Upper lobe of right lung (tissue), 1 donor: ENCODE measurements at places on chromosomes 16 and 17. TPM values are rescaled to one million over a fixed set of nuclear protein-coding genes. Genes with fewer than 3 reads are reported as not detected.
A peak's percentile ranks its signal among the peaks of the same experiment; 100 is the strongest.

GRCh38 chr16:53958341-53958880, 254.5 kb downstream of the FTO start:
- no peak for DNase-seq
- no peak overlapping the region for H3K27ac ChIP-seq
- H3K36me3 ChIP-seq = no peaks in the 10 kb centered on the region
- H3K4me3 ChIP-seq = no peak overlapping the region
- H3K27me3 ChIP-seq = no peaks in the 10 kb centered on the region
- no peaks in the 10 kb centered on the region for H3K4me1 ChIP-seq

- H3K36me3 ChIP-seq = peaks cover 44% of the 10 kb centered on the region
- H3K4me3 ChIP-seq = no peak overlapping the region
- DNase-seq = no peak
- H3K27me3 ChIP-seq = no peaks in the 10 kb centered on the region
- no peak overlapping the region for H3K27ac ChIP-seq
These were observed 19.2 kb downstream of the RABEP2 start for GRCh38 chr16:28905800-28906372.

DNA sequence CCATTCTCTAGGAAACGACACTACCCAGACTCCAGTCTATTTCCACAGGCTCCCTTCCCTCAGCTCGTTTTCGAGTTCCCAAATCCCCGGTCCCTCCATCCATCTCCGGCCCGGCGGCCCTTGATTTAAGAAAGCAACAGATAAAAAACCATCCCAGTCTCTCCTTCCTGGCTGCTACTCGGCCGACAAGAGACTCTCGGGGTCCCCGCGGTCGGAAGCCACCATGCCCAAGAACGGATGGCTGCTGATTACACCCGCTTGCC, 182 bp downstream of the RPL26 start:
- no peaks in the 10 kb centered on the region for H3K27me3 ChIP-seq
- peak overlapping the region; percentile 85 for H3K27ac ChIP-seq
- H3K4me3 ChIP-seq = peak overlapping the region; percentile 93
- no peak for DNase-seq
- peaks cover 38% of the 10 kb centered on the region for H3K4me1 ChIP-seq

- H3K27me3 ChIP-seq = no peaks in the 10 kb centered on the region
- H3K27ac ChIP-seq = no peak overlapping the region
- DNase-seq = no peak
- no peaks in the 10 kb centered on the region for H3K4me1 ChIP-seq
- no peak overlapping the region for H3K4me3 ChIP-seq
- H3K36me3 ChIP-seq = no peaks in the 10 kb centered on the region
These were observed 177.1 kb upstream of the ELAC2 start for GRCh38 chr17:13194887-13195286.

TVP23C gene
- total RNA-seq = 18.4 TPM

SETD1A gene
- total RNA-seq = 18.6 TPM

GRCh38 chr17:80477647-80478478, 1.5 kb upstream of the NPTX1 start:
- no peaks in the 10 kb centered on the region for H3K36me3 ChIP-seq
- H3K27ac ChIP-seq = no peak overlapping the region
- peaks cover 97% of the 10 kb centered on the region for H3K27me3 ChIP-seq

- H3K36me3 ChIP-seq = no peaks in the 10 kb centered on the region
- H3K27ac ChIP-seq = peak overlapping the region; percentile 82
- H3K4me3 ChIP-seq = peak overlapping the region; percentile 89
- no peak for DNase-seq
- peaks cover 38% of the 10 kb centered on the region for H3K4me1 ChIP-seq
These were observed 908 bp upstream of the CLUH start for GRCh38 chr17:2712300-2713043.

GRCh38 chr17:16981928-16982327, 10.0 kb upstream of the TNFRSF13B start:
- H3K27ac ChIP-seq = no peak overlapping the region
- no peaks in the 10 kb centered on the region for H3K27me3 ChIP-seq
- no peaks in the 10 kb centered on the region for H3K36me3 ChIP-seq
- DNase-seq = no peak

DNA sequence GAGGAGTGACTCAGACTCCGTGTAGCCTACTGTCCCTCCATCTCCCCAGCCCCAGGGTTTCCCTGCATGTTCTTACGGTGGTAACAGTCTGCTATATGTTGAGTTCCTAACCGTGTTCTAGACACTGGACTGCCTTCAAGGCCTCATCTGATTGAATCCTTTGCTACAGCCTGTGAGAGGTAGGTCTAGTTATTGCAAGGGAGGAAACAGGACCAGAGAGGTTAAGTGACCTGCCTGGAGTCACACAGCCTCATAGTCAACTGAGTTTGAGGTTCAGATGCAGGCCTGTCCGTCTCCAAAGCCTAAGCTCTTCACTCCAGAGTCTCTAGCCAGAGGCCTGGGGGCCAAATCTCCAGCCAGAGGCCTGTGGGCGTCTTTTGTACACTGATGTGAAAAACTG, 98.0 kb downstream of the SDR42E1 start:
- no peak overlapping the region for H3K4me3 ChIP-seq
- H3K36me3 ChIP-seq = peaks cover 2% of the 10 kb centered on the region
- no peak for DNase-seq
- no peak overlapping the region for H3K27ac ChIP-seq
- no peaks in the 10 kb centered on the region for H3K4me1 ChIP-seq

CLEC10A gene
- 12.6 TPM for total RNA-seq

SLC52A1 gene
- 0.26 TPM for total RNA-seq
